ENCODE measurements at places on chromosomes 2 and 18.

DNA sequence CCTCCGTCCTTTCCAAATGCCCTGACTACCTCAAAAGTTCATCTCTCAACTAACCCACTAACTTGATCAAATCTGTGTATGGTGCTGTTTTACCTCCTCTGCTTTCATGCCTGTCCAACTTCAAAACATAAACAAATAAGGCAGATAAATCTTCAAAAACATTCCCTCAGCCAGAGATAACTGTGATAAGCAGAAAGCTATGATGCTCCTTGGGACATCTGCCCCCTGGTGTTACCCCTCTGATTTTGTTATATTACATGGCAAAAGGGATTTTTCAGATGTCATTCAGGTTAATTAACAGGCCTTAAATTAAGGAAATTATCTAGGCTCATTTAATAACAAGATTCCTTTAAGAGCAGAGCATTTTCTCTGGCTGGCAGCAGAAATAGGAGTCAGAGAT, 810.8 kb upstream of the CHAC2 start:
- no peak for DNase-seq

DNA sequence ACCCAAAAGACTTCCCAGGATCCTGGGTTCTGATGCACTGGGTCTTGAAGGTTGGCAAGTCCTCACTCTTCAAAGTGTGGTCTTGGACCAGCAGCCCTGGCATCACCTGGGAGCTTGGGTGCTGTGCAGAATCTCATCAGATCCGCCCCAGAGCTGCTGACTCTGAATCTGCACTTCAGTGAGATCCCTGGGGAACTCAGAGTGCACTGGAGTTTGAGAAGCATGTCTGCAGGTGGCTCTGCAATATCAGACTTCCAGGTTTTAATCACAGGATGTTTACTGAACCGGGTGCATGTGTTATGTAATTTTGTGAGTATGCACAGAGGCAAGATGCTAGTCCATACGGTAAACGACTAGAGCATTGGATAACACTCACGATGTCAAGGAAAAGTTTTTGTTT, 58.0 kb upstream of the BOD1L2 start:
- no peak for DNase-seq

- no peak for DNase-seq
Observed at GRCh38 chr18:34803877-34804400, 93.8 kb downstream of the DTNA start.

- DNase-seq = no peak
Observed at GRCh38 chr2:79702905-79703304, 190.1 kb downstream of the CTNNA2 start.

GRCh38 chr2:63675026-63675425, 86.3 kb downstream of the MDH1 start:
- DNase-seq = no peak

Measured in vagina (tissue), 2 donors.